Activated B cell treated with CpG ODN at 0.5 μM for 24 hours (primary cell): ENCODE measurements at places on chromosomes 4 and X.

DNA sequence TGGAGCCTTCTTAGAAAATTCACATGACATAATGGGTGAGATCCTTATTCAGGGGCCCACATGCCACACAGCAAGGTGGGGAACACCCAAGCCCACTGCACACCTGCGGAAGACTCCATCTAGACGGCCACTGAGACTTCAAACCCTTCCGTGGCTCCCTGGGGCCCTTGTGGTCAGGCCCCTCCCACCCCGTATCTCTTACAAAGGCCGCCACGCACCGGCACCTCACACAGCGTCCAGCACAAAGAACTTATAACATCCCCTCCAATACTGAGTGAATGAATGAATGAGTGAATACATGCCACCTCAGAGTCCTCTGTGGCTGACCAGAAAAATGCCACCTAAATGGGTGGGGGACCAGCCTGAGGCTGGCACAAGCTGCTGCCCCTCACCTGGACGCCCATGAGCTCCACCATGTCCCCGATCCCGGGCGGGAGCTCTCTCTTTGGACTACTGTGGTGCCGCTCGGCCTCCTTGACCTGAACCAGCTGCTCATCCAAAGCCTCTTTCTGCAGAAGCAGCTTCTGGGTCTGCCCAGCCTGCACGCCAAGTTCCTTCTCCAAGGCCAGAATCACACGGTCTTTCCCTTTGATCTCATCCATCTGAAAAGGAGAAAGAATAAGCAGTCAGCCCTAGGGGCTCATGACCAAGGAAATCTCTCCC lies 66.9 kb upstream of the C4orf50 start:
- DNase-seq, result no peak

- no peak for DNase-seq
Observed at GRCh38 chr4:29805916-29806480, 914.2 kb upstream of the PCDH7 start.

GRCh38 chr4:1043651-1044468 lies 32.4 kb downstream of the FGFRL1 start:
- peak; percentile 16 for DNase-seq

DNA sequence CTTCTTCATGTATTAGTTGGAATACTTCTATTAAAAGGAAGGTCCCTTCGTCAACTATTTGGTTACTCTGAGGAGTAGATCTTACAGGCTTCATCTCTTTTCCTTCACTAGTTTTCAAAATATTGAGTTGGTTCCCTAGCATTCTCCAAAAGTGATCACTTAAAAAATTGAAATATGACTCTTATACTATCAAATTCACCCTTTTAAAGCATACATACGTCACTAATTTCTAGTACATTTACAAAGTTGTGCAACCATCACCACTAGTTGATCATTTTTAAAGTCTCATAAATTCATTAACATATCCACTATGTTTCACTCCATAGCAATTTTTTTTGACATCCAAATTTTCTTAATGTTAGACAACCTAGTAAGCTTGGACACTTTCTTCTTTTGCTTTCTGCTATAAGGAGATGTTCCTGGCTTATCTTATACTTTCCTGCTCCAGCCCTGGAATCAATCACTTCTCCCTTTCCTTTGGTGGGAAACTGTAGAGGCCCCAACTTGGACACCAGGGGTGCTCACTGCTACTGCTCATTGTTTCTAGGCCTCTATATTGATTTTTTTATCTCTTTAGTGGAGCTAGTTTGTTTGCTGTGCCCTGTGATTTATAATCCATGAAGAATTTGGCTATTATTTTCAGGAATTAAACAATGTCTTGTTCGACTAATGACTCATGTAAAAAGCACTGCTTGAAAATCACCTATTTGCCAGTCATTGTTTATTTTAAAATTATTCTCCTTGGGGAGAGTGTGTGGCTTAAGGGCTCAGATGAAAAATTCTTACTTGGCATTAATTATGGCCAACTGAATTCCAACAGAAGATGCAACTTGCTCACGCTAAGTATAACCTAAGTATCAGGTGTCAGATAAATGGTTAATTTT lies 4.0 kb upstream of the ZFX start:
- DNase-seq, result no peak

DNA sequence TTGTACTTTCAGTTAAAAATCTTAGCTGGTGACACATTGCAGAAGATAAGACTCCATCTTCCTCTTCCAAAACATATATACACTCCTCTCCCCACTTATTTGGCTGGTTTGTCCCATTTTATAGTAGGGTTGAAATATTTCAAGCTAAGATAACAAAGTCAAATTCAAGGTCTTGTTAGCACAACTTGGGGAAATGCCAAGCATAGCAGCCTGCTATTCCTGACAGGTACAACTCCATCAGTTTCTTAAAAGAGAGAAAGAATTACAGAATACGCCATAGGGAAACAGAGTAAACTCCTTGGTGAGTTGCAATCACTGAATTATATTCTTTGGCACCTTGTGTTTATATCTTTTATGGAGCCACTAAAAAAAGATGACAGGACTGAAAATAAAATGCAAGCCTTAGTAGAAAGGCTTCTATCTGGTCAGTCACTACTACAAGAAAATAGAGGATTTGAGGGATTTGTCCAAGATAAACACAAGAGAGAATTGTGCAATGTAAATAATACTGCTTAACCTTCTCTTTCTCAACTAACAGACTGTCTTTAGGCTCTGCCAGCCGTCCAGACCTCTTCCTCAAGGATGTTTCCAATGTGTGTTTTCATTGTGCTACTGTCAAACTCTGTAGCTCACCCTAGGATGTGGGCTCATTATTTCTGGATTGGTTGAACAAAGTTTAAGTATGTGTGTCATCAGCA lies 170.3 kb downstream of the VEGFC start:
- DNase-seq, result no peak

DNA sequence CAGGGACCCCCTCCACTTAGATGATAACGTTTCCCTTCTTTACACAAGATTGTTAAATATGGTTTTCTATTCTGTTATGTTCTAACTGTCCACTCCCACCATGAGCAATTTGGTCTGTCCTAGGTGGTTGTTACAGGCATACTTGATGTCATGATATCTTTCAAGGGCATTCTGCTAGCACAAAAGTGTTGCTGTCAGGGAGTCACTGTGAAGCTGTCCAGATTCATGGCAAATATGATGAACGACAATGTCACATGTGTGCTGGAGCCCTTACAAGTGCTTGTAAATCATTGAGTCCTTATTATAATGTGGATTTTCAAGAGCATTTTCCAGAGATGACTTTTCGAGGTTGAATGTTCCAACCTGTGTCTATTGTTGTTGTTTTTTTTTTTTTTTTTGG lies 1250.7 kb upstream of the PRKX start:
- DNase-seq, result no peak

- no peak for DNase-seq
Observed at GRCh38 chr4:3655963-3656362, 110.2 kb upstream of the ADRA2C start.
